Fibroblast of mammary gland (primary cell): ENCODE measurements at places on chromosomes 16 and 17.

GRCh38 chr17:40810494-40810893, 10.7 kb upstream of the KRT28 start:
- DNase-seq: no peak

GRCh38 chr17:80790021-80790765, 201.4 kb upstream of the CHMP6 start:
- no peak for DNase-seq

DNA sequence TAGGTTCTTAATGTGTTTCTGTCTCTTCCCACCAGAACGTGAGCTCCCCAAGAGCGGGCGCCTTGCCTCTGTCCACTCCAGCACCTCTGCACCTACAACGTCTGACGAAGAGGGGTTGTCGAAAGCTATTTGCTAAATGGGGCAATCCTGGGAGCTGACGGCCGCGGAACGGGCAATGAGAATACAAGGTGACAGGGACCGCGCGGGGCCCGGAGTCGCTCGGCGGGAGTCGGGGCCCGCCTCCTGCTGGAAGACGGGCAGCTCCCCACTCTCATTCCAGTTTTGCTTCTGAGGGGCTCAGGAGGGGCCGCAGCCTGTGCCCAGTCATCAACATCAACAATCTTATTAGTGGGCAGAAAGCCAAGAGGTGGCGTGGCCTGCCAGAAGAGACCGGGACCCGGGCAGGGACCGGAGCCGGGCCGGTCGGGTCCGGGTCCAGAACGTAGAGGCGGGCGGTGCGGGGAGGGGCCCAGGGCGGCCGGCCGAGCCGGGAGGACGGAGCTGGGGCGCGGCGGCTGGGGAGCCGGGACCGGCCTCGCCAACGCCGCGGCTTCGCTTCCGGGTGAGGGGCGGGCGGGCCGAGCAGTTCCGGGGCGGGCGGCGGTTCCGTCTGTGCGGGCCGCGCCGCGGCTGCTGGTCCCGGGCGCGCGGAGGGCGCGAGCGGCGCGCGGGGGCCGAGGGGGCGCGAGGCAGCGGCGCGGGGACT, at the start of gene MOSMO:
TSS of gene MOSMO (plus strand) at position 603 of the 706 bp plus-strand sequence. CDS start 191 bp downstream, outside the sequence.
- DNase-seq: peak; percentile 64

DNA sequence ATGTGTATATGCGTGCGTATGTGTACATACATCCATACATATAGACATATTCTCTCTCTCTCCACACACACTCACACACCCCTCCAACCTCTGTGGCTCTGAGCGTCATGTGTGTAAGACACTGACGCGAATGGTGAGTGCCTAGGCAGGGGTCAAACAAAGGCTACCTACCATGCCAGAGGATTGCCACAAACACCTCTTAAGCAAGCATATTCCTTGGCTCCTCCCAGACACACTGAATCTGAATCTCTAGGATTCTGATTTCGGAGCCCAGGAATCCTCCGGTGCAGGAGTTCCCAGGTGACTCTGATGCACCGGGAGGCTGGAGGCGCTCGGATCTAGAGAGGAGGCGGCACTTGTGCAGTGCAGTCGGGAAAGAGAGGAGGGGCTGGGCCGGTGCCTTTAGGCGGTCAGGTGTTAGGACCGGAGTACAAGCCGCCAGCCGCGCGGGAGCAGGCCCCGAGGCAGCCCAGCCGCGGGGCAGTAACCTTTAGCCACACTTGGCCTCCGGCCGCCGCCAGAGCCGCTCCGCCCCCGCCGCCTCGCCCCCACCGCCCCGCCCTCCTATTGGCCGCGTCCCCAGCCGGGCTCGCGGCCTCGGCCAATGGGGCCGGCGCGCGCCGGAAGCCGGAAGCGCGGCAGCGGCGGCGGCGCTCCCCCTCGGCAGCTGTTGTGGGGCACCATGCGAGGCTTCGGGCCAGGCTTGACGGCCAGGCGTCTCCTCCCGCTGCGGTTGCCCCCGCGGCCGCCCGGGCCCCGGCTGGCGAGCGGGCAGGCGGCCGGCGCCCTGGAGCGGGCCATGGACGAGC, at the start of gene MLYCD:
TSS of gene MLYCD (plus strand) at position 653 of the 809 bp plus-strand sequence. CDS start at position 683, 30 bp downstream.
- peak; percentile 44 for DNase-seq

DNA sequence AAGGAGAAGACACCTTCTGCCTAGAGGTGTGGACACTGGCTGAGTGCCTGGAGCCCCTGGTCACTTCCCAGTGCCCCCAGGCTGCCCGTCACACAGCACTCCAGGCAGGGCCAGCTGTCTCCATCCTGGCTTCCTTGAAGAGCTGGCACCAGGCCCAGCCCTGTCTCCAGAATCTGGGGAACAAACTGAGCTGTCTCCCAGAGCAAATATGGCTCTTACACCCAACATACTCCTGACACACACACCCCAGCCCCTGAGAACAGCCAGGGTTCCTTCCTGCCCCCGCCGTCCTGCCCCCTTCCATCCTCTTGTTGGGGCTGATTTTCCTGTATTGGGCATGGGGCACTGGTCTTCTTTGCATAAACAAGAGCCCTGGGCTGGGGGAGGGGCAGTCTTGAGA, 9.1 kb downstream of the NHERF1 start:
- DNase-seq: no peak

DNA sequence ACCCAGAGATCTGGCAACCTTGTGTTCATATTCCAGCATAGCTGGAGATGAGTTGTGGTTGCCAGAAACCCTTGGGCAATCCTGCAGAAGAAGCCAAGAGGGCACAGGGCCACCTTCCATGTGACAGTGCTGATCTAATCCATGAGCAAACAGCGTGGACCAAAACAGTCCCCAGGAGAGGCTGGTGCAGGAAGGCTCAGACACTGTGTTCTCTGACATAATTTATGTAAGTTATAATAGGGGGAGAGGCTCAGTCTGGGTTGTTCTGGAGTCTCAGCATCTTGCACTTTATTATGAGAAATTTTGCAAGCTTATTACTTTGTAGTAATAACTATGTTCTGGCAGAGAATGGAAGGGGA, 273.9 kb downstream of the HAPSTR1 start:
- no peak for DNase-seq

GRCh38 chr17:61856035-61856434, 7.3 kb downstream of the BRIP1 start:
- no peak for DNase-seq

DNA sequence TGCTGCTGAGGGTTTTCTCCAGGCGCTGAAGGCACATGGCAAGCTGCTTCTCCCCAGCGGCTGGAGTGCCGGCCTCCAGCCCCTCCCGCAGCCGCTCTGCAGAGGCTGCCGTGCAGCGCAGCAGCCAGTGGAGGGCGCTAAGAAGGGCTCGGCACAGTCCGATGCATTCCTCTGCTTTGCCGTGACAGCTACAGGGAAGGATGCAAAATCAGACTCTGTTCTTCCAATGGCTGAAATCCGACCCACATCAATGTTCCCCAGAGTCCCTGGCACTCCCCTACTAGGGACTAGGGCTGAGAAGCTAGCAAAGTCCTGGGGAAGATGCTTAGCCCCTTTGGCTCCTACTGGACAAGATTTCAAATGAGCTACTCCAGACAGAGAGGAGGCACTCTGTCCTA, 19.0 kb downstream of the MED24 start:
- peak; percentile 62 for DNase-seq

GRCh38 chr16:74862743-74863244, 88.2 kb upstream of the FA2H start:
- DNase-seq: peak; percentile 54

DNA sequence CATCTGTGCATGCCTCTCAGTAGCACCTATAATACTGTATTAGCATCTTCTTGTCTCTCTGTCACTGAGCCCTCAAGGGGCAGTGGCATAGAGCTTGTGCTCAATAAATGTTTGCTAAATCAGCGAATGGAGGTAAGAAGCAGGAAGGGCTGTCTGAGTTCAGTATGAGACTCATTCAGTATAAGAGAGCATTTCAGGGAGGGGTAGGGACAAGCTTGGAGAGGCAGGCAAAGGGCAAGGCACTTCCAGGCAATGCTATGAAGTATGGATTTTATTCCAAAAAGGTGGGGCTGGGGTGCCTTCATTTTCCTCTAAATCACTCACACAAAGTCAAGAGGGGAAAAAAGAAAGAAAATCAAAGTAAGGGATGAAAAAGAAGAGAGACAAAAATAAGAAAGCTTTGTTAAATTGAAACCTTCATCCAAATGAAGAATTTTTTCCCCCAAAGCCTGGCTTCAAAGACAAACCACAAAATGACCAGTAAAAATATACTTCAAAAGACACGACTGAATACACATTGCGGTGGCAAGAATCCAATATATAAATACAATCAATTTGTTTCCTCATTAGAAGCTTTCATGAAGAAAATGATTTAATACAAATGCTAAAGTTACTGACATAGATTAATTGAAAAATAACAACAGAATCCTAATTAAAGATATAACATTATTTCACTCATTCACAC, 51.2 kb downstream of the SKAP1 start:
- no peak for DNase-seq

DNA sequence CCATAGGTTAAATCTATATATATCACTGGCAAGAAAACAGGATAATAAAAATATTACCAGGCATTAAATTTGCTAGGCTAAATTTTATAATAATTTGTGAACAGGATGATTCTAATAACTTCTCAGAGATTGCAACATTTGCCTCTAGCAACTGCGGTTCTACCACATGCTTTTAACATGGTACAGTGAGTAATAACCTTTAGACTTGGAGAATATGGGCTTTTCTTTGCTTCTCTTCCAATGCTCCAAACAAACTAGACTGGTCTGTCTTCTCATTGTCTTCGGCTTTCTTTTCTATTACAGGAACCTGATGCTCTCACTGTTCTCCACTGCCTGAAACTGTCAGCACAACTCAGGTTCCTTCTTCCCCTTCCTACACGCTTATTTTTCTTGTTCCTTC, 80.6 kb downstream of the CA4 start:
- peak; percentile 45 for DNase-seq

DNA sequence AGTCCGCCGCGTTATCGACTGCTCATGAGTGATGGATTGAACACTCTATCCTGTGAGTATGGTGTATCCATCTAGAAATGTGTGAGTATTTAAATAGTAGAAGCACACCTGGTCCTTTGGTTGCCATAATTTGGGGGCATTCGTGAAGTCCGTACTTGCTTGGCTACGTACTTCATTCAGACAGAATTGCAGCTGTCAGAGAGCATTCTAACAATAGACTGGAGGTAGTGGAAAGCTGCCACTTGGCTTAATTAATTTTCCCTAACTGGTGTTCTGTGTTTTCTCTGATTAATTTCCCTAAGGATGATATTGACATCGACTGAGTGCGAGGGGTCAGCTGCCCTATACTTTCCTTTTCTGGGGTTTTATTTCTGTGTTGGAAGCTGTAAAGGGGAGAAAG, 14.1 kb downstream of the RPA1 start:
- DNase-seq: no peak

DNA sequence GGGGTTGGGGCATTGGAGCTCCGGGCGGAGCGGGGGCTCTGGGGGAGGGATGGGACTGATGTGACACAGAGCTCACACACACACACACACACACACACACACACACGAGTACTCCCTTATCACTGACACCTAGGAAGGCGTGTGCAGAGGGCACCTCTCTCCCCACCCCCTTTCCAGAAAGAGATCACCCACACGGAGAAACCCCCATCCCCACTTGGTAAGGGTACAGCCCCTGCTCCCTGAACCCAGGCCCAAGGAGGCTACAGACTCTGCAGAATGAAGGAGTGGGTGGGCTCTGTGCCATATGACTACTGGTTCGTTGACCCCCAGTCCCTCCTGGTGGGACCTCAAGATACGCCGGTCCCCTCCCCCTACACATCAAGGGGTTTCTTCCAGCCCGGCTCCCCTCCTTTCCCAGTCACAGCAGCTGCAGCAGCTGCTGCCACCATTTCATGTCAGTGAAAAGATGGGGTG, 8.7 kb upstream of the ARHGAP23 start:
- no peak for DNase-seq

GRCh38 chr17:2034157-2034556, 4.2 kb downstream of the DPH1 start:
- peak; percentile 65 for DNase-seq

GRCh38 chr17:68600067-68600930, 868 bp downstream of the FAM20A start:
- DNase-seq: no peak

- peak; percentile 82 for DNase-seq
Measured at GRCh38 chr16:3020604-3021448, 658 bp downstream of the TNFRSF12A start.

DNA sequence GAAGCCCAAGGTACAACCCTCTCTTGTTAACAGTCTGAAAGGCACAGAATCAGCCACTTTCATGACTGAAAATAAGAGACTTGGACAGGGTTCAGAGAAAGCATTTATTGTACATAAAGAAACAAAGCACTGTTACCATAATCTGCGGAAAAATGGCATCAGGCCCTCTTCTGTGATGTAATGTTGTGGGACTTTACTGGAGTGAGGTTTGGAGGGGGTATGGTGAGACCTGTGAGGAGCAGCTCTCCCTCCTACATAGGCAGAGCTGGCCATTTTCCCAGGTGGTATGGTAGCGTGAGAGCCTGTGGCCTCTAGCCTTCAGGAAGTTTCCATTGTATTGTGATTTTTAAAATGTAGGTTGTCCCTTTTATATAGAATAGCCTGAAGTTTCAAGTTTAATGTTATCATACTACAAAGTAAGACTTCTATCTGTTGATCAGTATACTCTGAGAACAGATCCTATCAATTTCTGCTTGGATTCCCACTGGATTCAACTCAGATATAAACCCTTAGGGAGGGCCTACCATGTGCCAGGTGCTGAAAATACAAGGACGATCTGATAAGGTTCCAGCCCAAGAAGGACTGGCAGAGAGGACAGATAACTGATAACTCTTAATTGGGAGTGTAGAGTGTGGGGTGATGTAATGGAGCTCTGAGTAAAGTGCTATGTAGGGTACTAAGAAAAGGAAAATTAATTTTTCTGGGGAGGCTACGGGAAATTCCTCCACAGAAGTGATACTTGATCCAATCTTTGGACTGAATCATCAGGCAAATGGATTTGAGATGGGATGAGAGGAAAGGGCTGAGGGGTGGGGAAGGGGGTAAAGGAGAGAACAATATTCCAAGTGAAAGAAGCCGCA, 4.1 kb upstream of the YPEL2 start:
- no peak for DNase-seq

DNA sequence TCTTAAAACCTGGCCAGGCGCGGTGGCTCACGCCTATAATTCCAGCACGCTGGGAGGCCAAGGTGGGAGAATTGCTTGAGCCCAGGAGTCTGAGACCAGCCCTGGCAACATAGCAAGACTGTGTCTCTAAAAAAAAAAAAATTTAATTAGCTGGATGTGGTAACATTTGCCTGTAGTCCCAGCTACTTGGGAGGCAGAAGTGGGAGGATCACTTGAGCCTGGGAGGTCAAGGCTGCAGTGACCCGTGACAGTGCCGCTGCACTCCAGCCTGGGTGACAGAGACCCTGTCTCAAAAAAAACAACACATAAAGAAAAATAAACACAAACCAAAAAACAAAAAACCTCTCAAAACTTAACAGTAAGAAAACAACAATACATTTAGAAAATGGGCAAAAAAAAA, 106.3 kb downstream of the SMG6 start:
- DNase-seq: no peak

- DNase-seq: peak; percentile 86
Measured at GRCh38 chr17:40068917-40069750, 6.4 kb downstream of the THRA start.

- peak; percentile 69 for DNase-seq
Measured at GRCh38 chr16:74309789-74310781, 13.5 kb downstream of the PSMD7 start.

- peak; percentile 67 for DNase-seq
Measured at GRCh38 chr17:40448213-40448638, 5.0 kb downstream of the IGFBP4 start.
